Naive B cell (primary cell): ENCODE measurements at places on chromosomes 3 and 15. TPM values are rescaled to one million over a fixed set of nuclear protein-coding genes. Genes with fewer than 3 reads are reported as not detected.
A peak's percentile ranks its signal among the peaks of the same experiment; 100 is the strongest.

GRCh38 chr3:188671971-188672370, 499.8 kb upstream of the TPRG1 start:
- no peak for DNase-seq

DNA sequence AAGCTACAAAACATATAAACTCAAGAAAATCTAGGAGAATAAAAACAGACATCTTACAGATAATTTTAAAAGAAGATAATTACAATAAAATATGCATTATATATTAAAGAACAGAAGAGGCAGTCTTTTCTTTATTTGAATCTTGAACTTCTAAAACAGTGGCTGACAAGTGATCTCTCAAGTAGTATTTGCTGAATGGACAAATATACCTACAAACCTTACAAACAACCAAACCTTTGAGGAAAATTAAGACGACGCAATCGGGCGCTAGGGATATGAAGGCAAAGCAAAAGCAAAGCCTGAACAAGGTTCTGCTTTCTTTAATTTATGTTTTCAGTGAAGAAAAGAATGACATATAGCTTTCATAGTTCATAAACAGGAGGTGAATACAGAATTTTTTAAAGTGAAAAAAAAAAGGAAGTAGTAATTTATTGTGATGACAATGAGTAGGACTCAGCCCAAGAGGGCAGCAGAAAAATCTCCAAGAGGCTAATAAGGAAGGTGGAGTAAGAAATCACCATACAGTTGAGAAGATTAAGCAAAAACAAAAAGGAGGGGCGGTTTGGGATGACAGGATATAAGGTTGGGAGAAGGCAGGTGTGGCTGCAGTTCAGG, 347.8 kb downstream of the TBC1D5 start:
- no peak for DNase-seq

- DNase-seq = no peak
Observed at GRCh38 chr3:183155499-183155898, 7.0 kb downstream of the LAMP3 start.

GRCh38 chr3:66403323-66403990, 97.4 kb downstream of the LRIG1 start:
- no peak for DNase-seq

DNA sequence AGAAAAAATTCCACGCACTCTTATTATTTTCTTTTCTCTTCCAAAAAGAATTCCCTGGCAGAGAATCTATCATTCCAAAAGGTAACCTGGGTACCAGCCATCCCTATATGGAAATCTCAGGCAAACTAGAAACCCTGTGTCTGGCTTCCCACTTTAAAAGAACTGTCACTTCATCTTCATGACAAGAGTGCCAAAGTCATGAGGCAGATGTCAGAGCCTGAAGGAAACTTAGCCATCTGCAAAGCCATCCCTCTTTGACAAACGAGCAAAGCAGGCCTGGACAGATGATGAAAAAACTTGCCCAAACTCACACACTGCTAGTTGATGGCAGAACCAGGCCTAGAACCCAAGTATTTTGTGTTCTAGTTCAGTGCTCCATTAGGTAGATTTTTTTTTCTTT, 15.9 kb downstream of the SSR3 start:
- no peak for DNase-seq

DNA sequence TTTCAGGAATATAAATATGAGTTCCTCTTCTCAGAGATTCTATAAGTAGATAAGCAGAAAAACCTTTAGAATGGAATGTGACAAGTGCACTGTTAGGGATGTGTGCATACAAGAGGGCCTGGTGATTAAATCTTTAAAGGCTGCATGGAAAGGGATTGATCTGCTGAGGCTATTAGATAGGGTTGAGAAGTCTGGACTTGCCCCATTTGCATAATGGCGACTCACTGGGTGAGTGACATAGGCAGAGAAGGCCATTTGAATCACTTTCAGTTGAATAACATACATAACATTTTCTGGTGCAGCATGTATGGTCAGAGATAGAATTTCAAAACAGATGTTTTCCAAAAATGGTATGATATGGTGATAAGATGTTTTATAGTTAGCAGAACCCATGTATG, 156.9 kb downstream of the ZNF621 start:
- no peak for DNase-seq

DNA sequence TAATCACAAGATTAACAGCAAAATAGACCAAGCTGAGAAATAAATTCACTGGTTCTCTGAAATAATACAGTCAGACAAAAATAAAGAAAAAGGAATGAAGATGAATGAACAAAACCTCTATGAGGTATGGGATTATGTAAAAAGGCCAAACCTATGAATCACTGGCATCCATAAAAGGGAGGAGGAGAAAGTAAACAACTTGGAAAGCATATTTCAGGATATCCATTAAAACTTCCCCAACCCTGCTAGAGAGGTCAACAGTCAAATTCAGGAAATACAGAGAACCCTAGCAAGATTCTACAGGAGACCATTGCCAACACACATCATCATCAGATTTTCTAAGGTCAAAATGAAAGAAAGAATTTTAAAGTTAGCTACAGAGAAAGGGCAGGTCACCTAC, 649.7 kb upstream of the CBLB start:
- no peak for DNase-seq

DNA sequence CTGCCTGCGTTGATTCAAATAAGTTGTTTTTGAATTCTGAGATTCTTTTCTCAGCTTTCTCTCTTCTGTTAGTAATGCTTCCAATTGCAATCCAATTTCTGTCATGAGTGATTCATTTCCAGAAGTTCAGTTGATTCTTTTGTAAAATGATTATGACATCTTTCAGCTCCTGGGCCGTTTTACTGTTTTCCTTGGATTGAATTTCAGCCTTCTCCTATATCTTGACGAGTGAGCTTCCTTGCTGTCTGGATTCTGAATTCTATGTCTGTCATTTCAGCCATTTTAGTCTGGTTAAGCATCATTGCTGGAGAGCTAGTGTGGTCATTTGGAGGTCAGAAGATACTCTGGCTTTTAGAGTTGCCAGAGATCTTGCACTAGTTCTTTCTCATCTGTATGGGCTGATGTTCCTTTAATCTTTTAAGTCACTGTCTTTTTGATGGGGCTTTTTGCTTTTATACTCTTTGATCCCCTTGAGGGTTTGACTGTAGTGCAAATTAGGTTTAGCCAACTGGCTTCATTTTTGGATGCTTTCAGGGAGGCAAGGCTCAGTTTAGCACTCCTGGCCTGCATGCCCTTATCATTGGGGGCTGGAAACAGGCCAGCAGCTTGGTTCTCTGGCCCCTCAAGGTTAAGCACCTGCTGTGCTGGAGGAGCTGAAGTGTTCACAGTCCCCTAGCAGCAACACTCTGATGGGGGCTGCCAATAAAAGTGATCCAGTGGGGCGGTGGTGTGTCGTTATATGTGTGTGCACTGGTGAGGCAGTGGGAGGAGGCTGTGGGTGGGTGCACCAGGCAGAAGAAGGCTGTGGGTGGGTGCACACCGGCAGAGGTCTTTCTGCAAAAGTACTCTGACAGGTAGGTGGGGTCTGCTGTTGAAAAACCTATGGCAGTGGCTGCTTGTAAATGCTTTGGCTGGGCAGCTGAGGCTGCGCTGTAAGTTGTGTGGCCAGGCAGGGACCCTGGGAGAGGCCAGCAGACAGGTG, 51.2 kb downstream of the MCTP2 start:
- DNase-seq = no peak

GRCh38 chr3:68943753-68944500, 11.6 kb upstream of the TAFA4 start:
- no peak for DNase-seq

- DNase-seq = no peak
Observed at GRCh38 chr3:183038221-183038620, 57.9 kb upstream of the DCUN1D1 start.

DNA sequence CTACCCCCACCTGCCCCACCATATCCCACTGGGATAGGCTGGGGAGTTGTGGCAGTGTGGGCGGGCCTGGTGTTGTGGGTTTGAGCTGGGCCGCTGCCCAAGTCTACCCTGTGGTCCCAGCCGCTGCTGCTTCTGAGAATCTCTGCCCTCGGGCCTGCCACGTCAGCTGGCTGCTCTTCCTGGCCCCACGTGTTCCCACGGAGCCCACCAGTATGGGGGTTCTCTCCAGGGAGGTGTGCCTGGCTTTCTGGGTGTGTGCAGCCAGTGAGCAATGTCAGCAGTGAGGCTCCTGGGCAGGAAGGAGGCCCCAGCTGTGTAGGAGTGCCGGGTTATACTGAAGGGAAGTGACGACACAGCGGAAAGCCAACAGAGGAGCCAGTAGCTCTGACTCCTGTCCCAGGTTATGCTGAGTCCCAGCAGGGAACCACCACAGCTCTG, 10.5 kb downstream of the GNAI2 start:
- DNase-seq = peak; percentile 38

ZKSCAN7 gene
- polyA plus RNA-seq = 5.3 TPM

CNTN6 gene
- not detected for polyA plus RNA-seq

CPN2 gene
- not detected for polyA plus RNA-seq

PRTG gene
- polyA plus RNA-seq = not detected

CDC25A gene
- not detected for polyA plus RNA-seq

MRAS gene
- polyA plus RNA-seq = not detected
